ENCODE measurements at places on chromosomes 3 and 15. TPM values are rescaled to one million over a fixed set of nuclear protein-coding genes. Genes with fewer than 3 reads are reported as not detected.
A peak's percentile ranks its signal among the peaks of the same experiment; 100 is the strongest.

DNA sequence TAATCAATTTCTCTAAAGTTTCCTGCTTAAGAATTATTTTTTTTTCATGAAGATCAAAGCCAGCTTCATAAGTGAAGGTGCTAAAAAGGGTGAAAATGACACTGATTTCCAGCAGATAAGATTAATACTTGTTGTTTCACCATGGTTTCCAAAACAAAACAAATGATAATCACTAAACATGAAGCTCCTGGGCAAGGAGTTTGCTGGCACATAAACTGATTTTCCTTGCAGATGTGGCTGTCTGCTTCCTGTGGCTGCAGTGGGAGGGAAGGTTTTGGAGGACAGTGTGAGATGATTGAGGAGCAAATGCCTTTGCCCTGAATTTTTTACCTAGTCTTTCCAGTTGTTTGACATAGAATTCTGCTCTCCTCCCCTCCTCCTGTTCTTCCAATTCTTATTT is 228.8 kb downstream of the DIPK2A start:
- DNase-seq, result no peak

DNA sequence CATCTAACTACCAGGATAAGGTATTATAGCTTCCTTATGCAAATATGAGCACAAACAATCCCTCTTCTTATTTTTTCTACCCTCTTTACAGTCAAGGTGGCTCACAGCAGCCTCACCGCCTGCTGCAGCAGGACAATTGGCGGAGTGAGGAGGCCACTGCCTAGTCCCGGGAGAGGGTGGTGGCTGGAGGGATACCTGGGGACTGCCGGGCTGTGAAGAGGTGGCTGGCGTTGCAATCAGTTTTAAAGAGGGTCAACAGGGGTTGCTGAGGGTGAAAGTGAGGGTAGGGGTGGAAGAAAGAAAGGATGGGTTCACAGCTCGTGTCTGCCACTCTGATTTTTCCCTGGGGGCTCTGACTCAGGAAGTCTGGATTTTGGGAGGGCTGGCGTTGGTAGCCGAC is 105.1 kb upstream of the SLC6A6 start:
- no peak for DNase-seq

DNA sequence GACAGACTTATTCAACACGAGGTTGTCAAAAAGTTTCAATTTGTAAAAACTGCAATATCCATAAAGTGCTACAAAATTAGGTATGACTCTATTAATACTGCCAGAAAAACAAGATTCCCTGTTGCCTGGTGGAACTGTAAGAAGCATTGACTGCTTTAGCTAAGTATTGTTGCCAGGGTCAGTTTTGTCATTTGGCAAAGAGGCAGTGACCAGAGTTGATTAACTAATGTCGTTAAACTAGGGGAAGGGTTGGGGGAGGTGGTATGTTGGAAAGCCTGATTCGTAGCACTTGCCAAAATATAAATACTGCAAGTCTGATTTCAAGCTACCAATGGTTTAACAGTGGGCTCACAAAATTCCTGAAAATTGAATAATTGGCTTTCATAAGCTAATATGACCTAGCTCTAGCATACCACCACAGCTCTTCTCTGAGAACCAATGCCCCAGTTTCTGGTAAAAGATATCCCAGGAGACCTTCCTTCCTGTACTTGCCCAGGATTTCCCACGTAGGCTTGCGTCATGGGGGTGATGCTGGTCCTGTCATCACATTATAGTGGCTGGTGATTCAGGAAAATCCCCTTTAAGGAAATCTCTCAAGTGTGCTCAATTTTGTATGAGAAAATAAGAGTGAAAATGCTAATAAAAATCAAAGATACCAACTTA is 266.4 kb upstream of the TBC1D5 start:
- no peak for DNase-seq

- no peak for DNase-seq
Measured at GRCh38 chr15:64500695-64501395, 40.5 kb downstream of the ZNF609 start.

GRCh38 chr3:141643796-141644195 is 94.3 kb upstream of the RNF7 start:
- peak; percentile 32 for DNase-seq

DNA sequence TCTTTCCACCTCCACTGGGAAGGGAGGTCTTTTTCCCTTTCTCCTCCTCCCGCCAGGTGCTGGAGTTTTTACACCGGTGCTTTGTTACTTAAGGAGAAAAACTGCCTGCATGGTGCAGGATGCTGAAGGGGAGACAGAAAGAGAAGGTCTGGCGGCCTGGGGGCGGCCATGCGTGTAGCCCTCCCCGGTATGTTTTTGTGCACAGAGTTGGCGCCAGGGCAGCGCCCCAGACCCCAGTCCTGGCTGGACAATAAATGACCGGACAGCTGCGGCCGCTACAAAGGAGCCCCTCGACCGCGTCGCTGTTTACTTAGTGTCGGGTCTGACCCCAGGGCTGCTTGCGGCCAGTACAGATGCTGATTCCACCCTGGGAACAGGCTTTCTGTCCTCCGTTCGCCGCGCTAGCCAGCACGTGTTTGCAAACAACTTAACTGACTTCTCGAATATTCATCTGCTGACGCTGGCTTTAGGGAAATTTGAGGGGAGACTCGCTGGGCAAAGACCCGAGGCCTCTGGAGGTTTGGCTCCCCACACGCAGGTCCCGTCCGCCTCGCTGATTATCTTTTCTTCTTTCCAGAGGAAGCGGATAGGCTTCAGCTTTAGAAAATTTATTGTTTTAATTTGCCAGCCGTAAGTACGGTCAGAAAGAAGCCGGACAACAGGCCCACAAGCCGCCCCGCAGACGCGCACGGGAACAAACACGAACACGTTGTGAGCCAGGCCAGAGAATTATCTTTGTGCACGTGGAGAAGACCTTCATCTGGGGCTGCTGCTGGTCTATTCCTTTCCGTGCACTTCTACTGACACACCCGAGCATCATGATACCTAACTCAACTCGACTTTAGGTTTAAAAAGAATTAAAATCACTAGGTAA is 46.9 kb downstream of the ZIC4 start:
- no peak for DNase-seq

- DNase-seq, result no peak
Measured at GRCh38 chr15:78360367-78360801, 20.2 kb downstream of the CRABP1 start.

- peak; percentile 48 for DNase-seq
Measured at GRCh38 chr15:77034695-77035489, 36.0 kb downstream of the TSPAN3 start.

GRCh38 chr3:10357592-10358308 is 36.8 kb upstream of the SEC13 start:
- DNase-seq, result peak; percentile 56

Gene PLA2G4E
- total RNA-seq, result not detected

Gene TBC1D23
- total RNA-seq, result 37.9 TPM

Gene CKMT1A
- total RNA-seq, result 1.7 TPM

All from PC-3 (cell line).